ENCODE measurements at places on chromosomes 1 and 21.
A peak's percentile ranks its signal among the peaks of the same experiment; 100 is the strongest.

DNA sequence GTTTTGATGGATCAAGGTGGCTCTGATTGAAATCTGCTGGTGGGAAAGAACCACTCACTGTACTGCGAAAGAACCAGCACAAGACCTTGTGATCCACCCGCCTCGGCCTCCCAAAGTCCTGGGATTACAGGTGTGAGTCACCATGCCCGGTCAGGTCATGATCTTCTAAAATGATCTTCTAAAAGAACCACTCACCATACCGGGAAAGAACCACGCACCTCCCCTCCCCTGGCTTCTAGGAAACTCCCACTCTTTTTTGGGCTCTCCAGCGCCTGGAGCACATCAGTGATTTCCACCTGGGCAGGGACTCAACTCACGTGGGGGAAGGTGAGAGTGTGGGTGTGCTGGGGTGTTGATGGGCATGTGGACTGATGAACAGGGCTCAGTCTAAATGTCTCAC lies 7.9 kb upstream of the RAB7B start:
- DNase-seq = no peak

DNA sequence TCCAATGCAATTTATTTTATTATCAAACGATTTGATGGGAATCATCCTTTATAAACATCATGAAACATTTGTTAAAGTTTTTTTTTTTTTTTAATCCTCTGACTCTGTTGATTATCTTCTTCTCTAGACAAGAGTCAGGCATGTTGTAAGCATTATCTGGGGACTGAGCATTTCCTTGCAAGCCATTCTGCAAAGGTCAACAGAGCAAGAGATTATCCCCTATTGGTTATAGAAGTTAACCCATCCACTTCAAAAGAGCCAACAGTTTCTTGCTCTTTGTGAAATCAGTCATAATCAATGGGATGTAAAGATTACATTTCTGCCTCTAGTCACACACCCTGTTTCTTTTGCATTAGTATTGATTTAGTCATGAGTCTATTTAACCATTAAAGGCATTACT lies 368.8 kb upstream of the ADGRL4 start:
- DNase-seq = no peak

- no peak for DNase-seq
These were observed 99.2 kb downstream of the SGIP1 start for GRCh38 chr1:66633159-66633558.

DNA sequence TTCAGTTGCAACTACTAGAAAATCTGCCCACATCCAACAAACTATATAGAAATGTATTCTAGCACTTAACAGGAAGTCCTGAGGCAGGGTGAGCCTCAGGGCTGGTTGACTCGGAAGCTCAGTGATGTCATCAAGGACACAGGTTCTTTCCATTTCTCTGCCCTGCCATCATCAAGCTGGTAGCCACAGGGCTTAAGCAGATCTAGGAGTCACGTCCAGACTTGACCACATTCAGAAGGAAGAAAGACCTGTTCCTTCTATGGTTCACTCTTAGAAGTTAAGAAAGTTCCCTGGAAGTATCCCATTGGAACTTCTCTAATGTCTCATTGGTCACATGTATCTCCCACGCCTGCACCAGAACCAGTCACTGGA lies 438.1 kb downstream of the PRDM2 start:
- no peak for DNase-seq

- DNase-seq = no peak
These were observed 12.2 kb downstream of the CFAP410 start for GRCh38 chr21:44326716-44327602.

DNA sequence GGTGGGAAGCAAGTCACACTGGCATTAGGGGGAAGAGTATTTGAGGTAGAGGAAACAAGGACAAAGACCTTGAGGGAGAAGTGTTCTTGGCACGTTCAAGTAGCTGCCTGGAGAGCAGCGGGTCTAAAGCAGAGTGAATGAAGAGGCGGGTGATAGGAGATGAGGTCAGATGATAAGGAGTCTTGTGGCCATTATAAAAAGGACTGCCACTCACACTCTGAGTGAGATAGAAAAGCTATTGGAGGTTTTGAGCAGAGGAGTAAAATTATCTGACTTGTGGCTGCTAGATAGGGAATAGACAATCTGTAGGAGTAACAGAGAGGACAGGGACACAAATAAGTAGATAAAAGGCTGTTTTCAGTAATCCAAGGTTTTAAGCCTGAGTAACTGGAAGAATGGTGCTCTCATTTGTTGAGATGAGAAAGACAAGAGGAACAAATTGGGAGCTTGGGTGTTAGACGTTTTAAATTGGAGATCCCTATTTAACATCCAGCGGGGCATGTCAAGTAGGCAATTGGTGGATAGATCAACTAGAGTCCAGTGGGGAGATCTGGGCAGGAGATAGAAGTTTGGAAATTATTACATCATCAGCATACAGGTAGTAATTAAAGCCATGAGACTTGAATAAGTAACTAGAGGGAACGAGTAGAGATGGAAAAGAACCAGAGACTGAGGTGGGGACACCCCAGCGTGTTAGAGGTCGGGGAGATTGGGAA lies 43.7 kb downstream of the HENMT1 start:
- DNase-seq = no peak

DNA sequence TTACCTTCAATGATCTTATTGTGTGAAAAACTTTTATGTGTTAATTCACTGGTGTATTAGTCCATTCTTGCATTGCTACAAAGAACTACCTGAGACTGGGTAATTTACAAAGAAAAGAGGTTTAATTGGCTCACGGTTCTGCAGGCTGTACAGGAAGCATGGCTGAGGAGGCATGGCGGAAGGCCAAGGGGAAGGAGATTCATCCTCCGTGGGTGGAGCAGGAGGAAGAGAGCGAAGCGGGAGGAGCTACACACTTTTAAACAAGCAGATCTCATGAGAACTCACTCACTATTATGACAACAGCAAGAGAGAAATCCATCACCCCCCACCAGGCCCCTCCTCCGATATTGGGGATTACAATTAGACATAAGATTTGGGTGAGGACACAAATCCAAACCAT lies 44.2 kb upstream of the RGS7 start:
- DNase-seq = no peak

- no peak for DNase-seq
These were observed 576.6 kb downstream of the NPHP4 start for GRCh38 chr1:5415606-5416005.

DNA sequence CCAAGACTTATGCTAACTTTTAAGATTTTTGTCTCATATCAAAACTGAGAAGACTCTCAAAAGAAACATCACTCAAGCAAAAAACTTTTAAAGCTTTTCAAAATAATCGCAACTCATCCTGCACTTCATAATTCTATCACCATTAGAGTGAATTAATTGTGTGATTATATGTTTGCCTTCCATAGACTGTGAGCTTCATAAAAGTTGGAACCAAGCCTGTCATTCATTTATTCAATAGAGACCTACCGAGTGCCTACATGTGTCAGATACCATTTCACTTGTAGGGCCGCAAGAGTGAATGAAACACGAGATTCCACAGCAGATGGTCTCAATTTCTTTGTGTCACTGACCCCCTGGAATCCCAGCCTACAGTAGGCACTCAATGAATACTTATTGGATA lies 106.4 kb downstream of the RHOU start:
- no peak for DNase-seq

- DNase-seq = no peak
These were observed 23.5 kb downstream of the SLC19A1 start for GRCh38 chr21:45518742-45519141.

- DNase-seq = no peak
These were observed 75.5 kb downstream of the ADAMTS1 start for GRCh38 chr21:26769613-26770188.

DNA sequence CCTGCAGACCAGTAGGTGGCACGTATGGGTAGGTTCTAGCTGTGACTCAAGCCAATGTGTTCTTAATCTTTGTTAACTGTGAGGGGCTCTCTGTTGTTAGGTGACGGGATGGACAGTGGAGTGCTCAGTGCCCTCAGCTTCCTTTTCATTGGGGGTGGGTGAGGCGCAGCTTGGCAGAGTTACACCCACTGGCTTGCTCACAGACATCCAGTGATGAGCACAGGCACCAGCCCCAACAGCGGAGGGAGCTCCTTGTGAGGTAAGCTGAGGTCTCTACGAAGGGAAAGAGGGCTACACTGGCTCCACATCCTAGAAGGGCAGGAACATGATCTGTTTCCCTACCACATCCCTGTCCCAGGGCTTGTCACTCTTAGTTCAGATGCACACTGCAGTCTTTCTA lies 871.3 kb downstream of the LRRIQ3 start:
- no peak for DNase-seq

- DNase-seq = no peak
These were observed 804.8 kb downstream of the USP25 start for GRCh38 chr21:16534408-16535101.

- peak; percentile 37 for DNase-seq
These were observed 478.5 kb upstream of the DEPDC1 start for GRCh38 chr1:68975212-68975933.

- no peak for DNase-seq
These were observed 73.5 kb downstream of the RRAGC start for GRCh38 chr1:38786040-38786436.

- DNase-seq = peak; percentile 42
These were observed 101.5 kb upstream of the SLFNL1 start for GRCh38 chr1:41122851-41123518.

DNA sequence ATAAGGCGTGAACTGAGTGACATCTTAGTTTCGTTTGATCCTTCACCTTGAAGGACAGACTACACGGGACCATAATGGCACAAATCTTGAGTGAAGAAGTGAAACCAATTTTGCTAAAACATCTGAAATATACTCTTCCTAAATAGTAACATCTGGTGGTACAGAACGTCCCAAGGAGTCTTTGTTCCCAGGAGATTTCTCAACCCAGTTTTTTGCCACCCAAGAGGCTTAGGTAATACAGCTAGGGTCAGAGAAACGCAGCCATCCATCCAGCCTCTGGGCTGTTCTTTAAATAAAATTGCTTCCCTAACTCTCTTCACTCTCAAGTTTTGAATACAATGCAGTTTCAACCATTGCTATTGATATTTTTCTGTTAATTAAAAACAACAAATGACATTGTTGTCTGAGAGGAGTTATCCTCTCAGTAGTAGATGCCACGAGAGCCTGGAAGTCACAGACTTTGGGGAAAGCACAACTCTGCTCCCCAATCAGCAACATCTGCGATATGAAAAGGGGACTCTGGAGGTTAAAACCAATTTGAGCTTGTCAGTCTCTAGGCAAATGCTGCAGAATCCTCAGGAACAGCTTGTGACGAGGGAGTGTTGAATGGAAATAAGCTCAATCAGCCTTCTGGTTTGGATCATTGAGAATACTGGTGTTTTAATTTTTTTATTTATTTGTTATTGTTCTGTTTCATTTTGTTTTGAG lies 394.3 kb upstream of the ADGRL2 start:
- no peak for DNase-seq

GRCh38 chr1:238647877-238648276 lies 738.5 kb upstream of the CHRM3 start:
- DNase-seq = peak; percentile 93

DNA sequence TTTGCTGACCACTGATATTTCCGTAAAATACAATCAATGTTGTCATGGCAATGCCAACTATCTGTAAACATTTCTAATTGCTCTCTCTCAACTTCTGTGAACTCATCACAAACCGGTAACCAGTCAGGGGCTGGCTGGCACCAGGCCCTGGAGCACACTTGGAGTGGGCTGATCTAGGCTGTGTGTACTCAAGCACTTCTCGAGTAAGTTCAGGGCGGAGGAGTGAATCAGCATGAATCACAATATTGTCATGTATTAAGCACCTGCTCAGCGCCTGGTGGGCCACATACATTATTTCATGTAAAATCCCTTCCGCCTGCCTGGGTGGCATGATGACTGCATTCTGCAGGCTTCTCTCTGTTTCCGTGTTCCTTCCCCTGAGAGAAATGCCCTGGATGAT lies 212.4 kb downstream of the FOXD2 start:
- peak; percentile 97 for DNase-seq

DNA sequence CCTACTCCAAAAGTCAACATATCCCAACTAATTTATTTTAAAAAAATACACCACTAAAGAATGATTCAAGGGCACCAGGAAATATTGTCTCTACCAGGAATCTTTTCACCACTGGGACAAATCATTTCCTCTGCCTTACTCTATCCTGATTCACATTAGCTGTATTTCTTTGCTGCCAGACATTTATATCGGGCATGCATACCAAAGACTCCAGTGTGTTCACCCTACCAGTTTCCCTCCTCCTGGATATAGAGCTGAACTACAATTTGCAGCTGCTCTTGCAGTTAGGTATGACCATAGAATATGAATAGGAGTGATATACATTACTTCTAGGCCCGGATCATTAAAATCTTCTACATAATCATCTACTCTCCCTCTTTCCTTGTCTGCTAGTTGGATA lies 7.6 kb downstream of the KCNJ6 start:
- no peak for DNase-seq

DNA sequence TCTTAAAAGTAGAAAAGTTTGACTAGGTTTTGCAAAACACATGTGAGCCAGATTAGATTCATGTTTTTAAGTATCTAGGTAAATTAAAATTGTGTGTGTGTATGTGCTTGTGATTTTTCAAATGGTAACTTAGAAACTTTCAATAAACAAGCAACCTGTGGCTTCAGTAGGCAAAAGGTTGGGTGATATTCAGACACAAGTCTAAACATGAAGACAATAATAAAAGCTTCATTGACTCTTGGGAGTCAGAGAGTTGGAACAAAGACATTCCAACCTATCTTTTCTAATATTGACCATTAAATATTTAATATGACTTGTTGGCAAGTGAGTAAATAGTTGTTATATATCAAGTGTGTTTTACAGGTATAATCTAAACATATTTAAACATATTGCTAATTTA lies 1049.6 kb upstream of the ADGRL4 start:
- DNase-seq = no peak

DNA sequence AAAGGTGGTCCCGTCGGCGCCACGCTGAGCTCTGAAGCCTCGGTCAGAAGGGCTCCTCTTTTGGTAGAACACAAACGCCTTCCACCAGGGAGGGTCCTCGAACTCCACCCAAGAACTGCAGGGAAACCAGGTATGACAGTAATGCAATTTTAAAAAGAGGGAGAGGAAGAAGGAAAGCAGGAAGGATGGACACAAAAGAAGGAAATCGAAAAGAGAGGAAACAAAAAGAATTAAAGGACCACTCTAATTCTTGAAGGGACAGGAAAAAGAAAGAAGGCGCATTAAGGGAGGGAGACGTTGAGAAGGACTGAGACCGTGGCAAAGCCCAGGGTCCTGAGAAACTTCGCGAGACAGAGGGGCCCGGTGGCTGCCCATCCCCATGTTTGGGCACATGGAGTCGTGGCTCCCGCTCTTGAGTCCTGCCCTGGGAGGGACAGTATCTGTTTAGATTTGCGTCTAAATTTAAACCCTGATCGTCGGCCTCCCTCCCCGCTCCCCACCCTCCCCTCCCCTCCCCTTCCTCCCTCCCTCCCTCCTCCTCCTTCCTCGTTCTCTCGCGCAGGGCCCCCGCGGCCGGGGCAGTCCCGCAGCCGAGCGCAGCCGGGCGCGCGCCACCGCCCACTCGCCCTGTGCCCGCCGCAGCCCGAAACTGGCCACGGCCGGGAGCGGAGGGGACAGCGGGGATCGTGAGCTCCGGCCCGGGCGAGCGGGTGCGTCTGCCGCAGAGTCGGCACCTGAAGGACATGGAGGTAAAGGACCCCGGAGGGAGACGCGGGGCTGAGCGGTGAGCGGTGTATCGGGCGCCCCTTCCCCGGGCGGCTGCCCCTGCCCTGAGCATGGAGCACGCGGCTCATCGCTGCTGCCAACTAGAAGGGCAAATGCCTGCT lies at the start of gene RCSD1:
Gene RCSD1 (plus strand): TSS at position 552 of the 887 bp plus-strand sequence. CDS start 192 bp downstream, at position 744.
- no peak for DNase-seq

GRCh38 chr1:188872376-188872775 lies 1605.3 kb downstream of the BRINP3 start:
- no peak for DNase-seq

All from NCI-H226 (cell line).